Endothelial cell (in vitro differentiated cells): ENCODE measurements at places on chromosomes 13 and 19. TPM values are rescaled to one million over a fixed set of nuclear protein-coding genes. Genes with fewer than 3 reads are reported as not detected.

GRCh38 chr19:11142528-11143171 lies 12.9 kb downstream of the SPC24 start:
- peak; percentile 71 for DNase-seq

DNA sequence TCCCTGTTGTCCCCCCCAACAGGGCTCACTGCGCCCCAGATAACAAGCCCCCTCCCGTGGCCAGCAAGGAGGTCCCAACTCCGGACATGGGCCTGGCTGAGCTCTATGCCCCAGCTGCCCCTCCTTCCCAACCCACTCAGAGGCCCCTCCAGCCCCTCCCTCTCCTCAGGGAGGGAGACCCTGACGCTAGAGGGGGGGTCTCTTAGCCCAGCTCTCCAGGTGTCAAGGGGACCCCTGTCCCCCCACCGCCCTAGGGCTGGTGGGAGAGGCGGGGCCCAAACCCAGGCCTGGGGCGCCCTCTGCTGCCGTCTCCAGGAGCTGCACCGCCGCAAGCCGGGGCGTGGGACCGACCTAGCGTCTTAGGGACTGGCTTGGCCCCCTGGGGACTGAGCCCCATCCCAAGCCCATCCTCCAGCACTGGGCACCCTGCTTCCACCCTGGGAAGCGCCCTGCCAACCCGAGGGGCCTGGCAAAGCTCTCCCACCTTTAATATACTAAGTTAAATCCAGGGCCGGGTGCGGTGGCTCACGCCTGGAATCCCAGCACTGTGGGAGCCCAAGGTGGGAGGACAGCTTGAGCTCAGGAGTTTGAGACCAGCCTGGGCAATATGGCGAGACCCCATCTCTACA lies 1.4 kb downstream of the GRIN3B start:
- peak; percentile 78 for DNase-seq

- peak; percentile 73 for DNase-seq
These were observed 2.4 kb downstream of the DZIP1 start for GRCh38 chr13:95642028-95642621.

- peak; percentile 72 for DNase-seq
These were observed 7.3 kb downstream of the RPS16 start for GRCh38 chr19:39428283-39429112.

GRCh38 chr19:10478476-10478875 lies 24.7 kb downstream of the KEAP1 start:
- DNase-seq = no peak

DNA sequence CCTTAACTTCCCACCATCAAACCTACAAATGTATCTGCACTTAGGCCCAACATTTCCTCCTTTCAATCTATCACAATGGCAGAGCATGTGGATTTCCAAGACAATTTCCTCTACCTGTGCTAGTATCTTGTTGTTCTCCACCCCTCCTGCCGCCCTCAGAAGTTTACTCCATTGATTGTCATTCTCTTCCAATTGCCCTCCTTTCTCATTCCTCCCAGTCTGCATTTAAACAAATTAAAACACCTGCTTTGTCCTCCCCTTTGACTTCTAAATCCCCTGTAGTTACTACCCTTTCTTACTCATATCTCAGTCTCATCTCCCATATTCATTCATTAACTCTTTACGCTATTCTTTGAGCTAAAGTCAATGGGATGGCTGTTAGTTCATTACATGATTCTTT lies 370.6 kb downstream of the DIAPH3 start:
- no peak for DNase-seq

DNA sequence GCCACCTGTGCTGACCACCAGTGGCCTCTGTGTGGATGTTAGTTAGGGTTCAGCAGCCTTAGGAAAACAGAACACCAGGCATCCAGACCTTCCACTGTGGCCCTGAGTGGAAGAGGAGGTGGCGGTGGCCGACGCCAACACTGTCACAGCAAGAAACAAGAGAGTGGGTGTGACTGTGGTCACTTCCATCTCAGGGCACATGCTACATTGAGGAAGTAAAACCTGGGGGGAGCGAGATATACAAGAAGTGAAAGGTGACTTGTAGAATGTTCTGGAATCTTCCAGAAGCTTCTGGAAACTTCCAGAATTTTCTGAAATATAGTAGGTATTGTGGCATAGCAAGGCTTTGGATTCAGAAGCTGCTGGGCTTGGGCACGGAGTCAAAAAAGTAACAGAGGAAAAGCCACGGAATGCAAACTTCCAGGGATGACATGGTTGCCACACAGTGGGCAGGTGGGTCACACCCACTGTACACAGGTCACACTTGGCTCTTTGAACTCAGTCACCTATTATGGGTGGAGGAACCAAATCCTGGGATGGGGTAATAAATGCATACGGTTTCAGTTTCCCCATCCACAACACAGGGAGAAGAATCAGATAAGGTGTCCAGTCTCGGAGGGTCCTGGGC lies 24.3 kb downstream of the GNG7 start:
- DNase-seq = no peak

DNA sequence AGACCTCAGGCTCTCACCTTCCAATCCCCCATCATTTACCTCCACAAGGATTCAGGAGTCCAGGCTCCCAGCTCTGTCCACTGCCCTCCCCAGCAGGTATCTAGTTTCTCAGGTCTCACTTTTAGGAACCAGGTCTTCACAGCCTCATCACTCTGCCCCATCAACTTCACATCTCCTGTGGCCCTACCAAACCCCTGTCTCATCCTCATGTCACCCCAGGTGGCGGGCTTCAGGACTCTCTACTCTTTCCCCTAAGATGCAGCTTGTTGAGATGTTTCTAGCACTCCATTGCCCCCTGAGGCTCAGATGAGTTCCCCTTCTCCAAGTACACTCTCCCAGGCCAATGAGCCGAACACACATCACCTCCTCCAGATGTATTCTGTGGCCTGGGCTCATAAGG lies 1.5 kb downstream of the PPFIA3 start:
- DNase-seq = no peak

DNA sequence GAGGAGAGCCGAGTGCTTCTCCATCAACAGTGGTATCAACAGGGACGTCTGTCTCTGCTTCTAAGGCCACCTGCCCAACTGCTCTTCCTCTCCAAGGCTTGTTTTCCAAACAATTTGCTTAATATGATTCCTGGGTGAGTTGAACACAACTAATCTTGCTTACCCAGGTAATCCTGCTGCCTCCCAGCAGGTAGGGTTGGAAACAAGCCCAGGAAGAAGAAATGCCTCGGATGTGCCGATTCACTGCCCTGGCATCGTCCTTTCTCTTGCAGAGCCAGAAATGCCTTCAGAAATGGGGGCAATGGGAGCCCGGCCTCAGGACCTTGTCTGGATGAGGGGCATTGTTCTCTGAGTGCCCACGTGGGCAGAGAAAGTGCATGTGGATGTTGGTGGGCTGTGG lies 51.9 kb upstream of the C1QTNF9B start:
- no peak for DNase-seq

- DNase-seq = no peak
These were observed 15.1 kb downstream of the ZNF302 start for GRCh38 chr19:34692549-34692948.

- DNase-seq = no peak
These were observed 16.3 kb downstream of the DCUN1D2 start for GRCh38 chr13:113474179-113474578.

GRCh38 chr13:33678906-33679657 lies 138.9 kb upstream of the RFC3 start:
- DNase-seq = no peak

- DNase-seq = peak; percentile 72
These were observed 28.1 kb downstream of the GPX4 start for GRCh38 chr19:1131718-1132551.

DNA sequence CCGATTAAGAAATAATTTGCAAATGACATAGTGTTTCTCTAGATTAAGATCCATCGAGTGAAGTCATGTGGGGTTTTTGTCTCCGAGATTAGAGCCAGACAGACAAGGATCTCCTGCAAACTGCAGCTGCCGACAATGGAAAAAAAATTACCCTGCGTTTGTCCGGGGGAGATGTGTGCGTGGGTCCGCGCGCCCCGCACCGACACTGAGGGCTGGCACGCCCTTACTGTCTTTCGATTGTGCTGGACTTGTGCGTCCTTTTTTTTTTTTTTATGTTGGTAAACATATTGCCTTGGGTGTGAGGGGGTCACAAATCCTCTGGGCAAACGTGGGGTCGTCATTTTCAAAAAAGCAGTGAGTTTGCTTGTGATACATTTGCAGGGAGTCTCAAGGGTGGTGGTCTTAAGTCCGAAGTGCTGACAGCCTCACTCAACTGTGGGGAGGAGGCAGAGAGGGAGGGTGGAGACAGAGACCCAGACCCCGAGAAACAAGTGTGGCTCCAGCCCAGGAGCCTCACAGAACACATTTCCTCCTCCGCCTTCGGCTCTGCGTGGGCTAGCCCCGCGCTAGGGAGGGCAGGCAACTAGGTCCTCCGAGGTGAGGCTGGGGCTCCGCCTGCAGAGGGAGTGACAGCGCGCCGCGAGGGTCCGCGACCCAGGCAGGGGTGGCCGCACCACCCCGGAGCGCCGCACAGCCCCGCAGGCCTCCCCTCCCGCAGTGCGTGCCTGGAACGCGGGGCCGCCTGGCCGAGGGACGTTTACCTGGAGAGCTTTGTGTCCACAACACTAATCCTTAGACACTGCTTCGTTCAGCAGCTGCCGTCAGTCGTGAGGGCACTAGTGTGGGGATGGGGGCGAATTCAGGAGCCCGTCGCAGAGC lies 11.7 kb upstream of the SOX1 start:
- no peak for DNase-seq

GRCh38 chr19:279231-279630 lies 12.0 kb downstream of the PLPP2 start:
- no peak for DNase-seq

DNA sequence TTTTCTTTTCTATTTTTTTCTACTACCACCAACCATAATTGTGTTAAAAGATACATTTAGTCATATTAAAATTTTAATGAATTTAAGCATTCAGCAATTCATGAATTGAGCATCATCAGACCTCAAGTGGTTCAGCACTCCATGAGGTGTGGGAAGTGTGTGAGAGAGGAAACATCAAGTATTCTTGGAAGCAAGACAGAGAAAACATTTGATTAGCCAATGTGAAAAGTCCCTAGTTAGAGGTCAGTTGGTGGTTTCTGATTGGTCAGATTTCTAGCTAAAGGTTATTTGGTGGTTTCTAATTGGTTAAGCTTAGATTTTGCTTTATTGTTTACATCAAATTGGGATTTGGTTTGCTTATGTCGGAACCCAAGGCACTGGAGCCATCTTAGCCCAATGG lies 134.7 kb downstream of the KLF5 start:
- no peak for DNase-seq

DNA sequence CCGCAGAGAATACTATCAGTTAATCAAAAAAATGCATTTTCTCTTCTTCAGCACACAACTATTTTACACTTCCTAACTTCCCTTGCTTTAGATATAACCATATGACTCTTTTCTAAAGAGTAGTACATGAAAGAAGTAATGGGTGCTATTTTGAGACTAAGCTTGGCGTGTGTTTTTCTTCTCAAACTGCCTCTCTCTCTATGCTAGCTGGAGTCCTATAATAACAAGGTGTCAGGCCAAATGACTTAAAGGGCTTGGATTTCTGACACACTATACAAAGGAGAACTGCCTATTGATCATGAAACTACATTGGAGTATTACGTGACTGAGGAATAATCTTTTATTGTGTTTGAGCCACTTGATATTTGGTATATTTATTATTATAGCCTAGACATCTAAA lies 1330.1 kb upstream of the SPRY2 start:
- no peak for DNase-seq

DNA sequence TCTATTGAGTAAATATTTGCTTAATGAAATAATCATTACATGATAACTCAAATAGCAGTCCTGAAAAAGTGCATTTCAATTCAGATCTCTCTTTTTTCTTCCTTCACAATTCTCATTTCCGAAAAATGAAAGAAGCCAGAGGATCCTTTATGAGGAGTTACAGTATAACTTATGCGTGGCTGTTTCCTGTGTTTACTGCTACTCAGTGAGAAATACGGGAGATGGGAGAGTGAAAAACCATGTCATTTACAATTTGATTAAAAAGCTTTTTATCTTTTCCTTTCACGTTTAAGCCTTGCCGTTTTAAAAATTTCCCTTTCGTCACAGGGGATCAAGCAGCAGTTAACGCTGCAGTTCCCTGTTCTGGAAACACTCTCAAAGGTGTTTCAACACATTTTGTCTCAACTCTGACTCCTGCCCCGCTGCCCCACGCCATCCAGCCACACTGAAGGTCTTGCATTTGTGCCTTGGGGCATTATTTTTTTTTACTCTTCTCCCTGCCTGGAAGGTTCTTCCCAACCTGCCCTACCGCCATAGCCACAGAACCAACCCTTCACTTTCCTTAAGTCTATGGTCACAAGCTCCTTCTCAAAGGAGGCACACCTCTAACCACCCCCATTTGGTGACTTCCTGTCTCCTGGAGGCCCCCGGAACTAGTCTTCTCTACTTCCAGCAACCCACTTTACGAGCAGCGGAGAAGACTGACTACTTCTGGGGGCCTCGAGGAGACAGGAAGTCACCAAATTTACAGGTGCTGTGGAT lies 17.0 kb downstream of the KL start:
- no peak for DNase-seq

DNA sequence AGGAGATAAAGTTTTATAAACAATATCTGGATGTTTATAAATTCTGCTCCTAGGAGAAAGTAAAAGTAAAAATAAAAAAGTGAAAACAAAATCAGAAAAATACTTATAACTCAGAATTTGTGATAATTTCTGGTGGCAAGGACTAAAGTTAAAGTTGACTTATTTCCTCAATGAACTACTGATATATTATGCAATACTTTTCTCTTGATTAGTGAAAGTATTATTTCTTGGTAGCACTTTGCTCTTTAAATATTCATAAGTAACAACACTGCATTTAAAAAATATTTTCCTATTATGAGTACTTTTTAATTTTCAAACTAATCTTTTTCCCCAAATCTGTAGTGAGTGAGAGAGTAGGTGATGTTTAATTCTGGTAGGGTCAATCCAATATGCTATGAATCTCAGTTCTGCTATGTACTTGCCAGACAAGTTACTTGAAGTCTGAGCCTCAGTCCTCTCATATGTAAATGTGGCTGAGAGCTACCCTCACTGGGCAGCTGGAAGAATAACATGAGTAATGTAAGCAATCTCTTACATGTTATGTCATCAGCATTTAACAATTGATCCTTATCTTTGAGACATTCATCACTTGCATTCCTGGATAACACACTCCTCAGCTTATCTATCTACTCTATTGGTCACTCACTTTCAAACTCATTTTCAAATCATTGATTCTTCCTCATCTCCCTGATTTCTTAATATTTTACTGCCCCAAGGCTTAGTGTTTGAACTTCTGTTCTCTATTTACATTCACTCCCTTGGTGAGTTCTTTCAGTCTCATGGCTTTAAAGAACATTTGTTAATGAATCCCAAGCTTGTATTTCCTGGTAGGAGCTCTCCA lies 239.0 kb downstream of the RGCC start:
- no peak for DNase-seq

CXCL17 gene
- total RNA-seq = not detected

NKPD1 gene
- total RNA-seq = 0.67 TPM

GRK1 gene
- total RNA-seq = 0.54 TPM

ZNF180 gene
- total RNA-seq = 7.7 TPM

PRR19 gene
- 1.1 TPM for total RNA-seq

MICOS13 gene
- 23.6 TPM for total RNA-seq

ICAM5 gene
- total RNA-seq = not detected
